Activated naive CD4-positive, alpha-beta T cell treated with anti-CD3 and anti-CD28 coated beads, Interleukin-2, amount 50 U/mL, for 16 hours (primary cell): ENCODE measurements at places on chromosomes 4 and X.

- no peak for DNase-seq
Measured at GRCh38 chr4:67883458-67883857, 344 bp downstream of the TMPRSS11D start.

GRCh38 chr4:61224573-61224972 lies 24.4 kb downstream of the ADGRL3 start:
- DNase-seq, result no peak

DNA sequence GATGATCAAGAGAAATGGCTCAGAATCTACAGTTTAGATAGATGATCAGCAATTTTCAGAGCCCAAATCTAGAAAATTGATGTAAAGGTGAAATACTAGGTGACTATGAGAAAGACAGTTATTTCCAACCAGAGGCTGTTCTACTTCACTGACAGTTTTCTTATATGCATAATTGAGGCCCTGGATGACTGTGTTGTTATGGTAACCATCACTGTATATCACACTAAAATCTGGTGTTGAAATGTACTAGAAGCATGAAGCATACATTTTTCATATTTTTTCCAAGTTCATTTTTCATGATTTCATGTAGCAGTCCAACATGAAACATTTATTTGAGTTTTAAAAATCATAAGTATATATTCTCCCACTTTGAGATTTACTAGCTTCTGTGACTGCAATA lies 87.4 kb downstream of the ATXN3L start:
- no peak for DNase-seq

DNA sequence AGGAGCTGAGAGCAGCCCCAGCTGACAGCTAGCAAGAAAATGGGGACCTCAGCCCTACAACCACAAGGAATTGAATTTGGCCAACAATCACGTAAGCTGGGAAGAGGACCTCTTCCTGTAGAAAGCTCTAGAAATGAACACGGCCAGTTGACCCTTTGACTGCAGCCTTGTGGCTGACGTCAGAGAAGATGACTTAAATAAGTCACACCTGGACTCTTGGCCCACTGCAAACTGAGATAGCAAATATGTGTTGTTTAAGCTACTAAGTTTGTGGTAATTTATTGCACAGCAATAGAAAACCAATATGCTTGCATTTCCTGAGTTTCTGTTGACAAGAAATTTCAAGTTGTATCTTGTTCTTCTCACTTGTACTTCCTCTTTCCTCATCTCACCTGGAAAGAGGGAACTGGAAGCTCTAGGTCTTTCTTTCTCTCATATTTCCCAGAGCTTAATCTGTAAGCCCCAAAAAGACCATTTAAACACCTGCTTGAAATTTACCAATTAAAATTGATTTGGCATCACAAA lies 18.8 kb downstream of the PRKG2 start:
- no peak for DNase-seq

GRCh38 chr4:143336781-143337599 lies at the start of gene GAB1:
GAB1 (plus strand) TSS chr4:143336876; CDS start chr4:143337189, 313 bp downstream.
- DNase-seq, result no peak

DNA sequence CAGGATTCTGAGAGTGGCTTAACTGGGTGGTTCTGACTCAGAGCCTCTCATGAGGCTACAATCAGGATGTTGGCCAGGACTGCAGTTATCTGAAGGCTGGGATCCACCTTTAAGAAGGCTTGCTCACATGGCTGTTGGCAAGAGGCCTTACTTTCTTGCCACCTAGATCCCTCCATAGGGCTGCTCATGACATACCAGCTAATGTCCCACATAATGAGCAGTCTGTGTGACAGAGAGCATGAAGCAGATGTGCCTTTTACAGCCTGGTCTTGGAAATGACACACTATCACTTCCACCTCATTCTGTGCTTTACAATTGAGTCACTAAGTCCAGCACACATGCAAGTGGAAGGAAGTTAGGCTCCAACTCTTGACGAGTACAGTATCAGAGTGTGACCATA lies 4.3 kb upstream of the RBM3 start:
- no peak for DNase-seq

GRCh38 chrX:137172317-137172948 lies 138.6 kb upstream of the GPR101 start:
- DNase-seq, result no peak

DNA sequence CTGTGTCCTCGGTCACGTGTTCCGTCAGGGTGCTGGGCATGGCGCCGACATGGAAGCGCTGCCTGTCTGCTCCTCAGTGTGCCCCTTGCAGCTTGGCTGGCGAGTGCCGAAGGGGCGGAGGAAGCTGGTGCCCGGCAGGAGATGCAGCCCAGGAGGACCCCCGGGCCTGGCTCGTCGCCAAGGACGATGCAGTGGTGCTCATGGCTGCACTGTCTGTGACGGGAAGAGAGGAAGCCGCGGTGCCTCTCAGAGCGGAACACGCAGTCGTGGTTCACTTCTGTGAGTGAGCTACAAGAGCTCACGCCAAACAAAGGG lies 38.1 kb downstream of the FGFRL1 start:
- no peak for DNase-seq

DNA sequence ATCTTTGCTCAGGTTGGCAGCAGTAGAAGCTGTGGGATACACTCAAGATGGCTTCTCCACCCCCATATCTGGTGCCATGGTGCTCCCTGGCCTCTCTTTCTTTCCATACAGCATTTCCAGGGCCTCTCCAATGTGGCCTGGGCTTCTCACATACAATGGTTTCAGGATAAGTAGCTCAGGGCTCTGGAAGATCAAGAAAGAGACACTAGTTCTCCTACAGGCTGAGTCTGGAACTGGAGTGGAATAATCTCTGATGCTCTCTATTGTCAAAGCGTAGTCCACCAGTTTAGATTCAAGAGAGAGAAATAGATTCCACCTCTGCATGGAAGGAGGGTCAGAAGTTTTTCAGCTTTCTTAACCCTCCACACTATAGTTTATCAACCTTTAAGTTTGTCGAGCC lies 138.2 kb upstream of the AADAT start:
- DNase-seq, result no peak
